ENCODE measurements at places on chromosomes 3 and 15. TPM values are rescaled to one million over a fixed set of nuclear protein-coding genes. Genes with fewer than 3 reads are reported as not detected.
A peak's percentile ranks its signal among the peaks of the same experiment; 100 is the strongest.

DNA sequence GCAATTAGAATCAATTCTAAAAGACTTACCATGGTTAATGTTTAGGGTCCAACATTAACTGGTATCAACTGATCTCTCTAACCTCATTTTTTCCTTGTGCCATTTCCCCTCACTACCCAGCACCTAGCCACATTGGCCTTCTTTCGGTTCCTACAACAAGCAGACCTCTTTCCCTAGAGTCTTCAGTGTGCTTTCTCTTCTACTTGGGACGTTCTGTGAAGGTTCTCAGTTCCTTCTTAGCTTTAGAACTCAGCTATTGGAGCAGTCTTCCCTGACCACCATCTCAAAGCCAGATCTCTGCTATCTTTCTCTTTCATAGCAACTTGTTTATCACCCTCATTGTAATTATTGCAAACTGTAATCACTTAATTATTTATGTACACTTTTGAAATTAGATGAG, 31.5 kb upstream of the MINDY4B start:
- no peak for DNase-seq

DNA sequence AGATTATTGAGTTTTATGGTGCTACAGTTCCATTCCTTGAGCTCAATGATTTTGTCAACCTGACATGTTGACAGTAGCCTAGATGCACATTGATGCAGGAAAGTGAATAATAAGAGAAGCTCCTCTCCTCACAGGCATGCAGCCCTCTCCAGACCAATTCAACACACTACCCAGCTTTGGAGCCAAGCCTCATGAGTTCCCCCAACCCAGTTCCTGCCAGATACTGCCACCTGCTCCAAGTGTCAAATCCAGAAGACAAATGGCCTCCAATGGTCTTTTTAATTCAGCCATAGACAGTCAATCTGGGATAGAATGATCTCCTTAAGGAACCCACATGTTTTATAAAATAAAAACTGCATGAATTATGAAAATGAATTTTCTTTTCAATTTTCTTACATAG, 83.7 kb upstream of the ARHGEF3 start:
- DNase-seq = no peak

- no peak for DNase-seq
Measured at GRCh38 chr3:11220230-11220629, 52.0 kb upstream of the ATG7 start.

- DNase-seq = no peak
Measured at GRCh38 chr15:95656595-95656994, 673.9 kb upstream of the NR2F2 start.

- no peak for DNase-seq
Measured at GRCh38 chr3:164302622-164303021, 775.7 kb downstream of the SI start.

DNA sequence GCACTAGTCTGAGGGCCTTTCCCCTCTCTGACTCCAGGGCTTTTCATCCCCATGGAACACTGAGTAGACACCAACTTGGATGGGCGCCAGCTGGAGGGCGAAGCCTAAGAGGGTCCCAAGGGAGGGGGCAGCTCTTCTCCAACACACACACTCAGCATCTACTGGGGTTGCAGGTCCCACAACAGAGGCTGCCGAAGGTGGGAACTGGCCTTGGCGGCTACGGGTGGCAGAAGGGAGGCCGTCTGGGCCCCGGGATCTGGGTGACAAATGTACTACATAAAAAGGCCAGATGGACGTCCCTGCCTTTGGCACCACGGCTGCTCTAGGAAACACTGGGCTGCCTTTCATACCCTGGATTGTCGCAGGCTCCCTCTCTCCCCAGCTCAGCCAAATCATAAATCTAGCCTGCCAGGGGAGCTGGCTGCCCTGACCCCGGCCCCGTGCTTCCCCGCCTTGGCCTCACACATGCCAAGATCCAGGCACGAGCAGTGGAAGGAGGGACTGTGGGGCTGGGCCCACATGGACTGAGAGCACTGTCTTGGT, 31.5 kb downstream of the SEMA5B start:
- DNase-seq = no peak

DNA sequence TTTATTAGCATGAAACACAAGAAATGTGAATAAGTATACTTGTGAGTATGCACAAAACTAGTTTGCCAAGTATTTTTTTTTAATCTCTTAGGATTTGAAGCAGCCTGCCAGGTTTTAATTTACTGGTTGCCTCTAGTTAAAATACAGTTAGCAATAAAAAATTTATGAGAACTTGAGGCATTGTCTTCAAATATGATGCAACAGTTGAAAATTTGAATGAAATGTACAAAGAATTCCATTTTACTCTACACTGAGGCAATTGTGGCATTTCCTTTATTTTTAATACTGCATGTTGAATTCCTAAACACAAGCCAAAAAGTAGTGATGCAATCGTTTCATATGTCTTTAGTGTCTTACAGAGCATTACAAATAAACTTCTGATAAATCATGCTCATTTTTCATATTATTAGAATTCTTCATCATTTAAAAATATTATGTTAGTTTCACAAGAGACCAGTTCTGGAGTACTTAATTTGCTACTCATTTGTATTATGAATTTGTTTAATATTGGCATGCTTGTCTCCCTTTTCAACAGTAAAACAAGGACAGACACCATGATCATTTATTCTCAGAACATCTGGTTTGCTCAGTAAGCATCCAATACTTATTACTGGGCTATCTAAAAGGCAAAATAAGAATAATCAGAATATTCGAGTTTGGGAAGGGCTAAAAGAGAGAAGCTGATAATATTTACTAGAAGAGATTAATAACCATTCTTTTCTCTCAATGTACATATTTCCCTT, 124.8 kb upstream of the PTX3 start:
- no peak for DNase-seq

Gene CAPN3
- 7.6 TPM for total RNA-seq

Gene UBA3
- 53.0 TPM for total RNA-seq

DNA sequence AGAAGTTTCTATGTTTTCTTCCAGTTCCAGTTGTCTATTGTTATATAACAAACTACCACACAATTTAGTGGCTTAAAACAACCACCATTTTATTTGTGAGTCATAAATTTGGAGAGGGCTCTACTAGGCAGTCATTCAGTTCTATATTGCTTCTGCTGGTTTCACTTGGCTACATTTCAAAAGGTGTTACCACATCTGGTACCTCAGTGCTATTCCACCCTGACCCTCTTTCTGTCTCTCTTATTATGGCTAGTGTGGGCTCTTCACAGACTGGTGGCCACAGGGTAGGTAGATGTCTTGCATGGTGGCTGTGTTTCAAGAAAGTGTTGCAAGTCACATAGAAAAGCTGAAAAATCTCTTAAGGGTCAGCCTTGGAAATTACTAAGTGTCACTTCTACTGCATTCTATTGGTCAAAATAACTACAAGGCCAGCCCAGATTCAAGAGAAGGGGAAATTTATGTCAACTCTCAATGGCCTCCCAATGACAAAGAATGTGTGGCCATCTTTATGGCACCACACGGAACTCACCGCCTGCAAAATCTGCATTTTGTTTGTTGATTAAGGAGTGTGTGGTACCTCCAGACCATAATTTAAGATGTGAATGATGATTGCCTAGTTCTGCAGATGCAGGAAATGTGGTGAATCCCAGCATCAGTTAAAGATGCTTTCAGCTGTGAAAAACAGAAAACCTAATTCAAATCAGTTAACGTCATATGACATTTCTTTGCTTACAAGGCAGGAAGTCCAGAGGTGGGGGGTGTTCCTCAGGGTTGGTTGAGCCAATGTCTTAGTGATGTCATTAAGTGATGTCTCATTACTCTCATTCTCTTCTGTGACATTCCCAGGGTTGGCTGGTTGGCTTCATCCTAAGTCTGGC, 105.8 kb upstream of the RASGRP1 start:
- no peak for DNase-seq

DNA sequence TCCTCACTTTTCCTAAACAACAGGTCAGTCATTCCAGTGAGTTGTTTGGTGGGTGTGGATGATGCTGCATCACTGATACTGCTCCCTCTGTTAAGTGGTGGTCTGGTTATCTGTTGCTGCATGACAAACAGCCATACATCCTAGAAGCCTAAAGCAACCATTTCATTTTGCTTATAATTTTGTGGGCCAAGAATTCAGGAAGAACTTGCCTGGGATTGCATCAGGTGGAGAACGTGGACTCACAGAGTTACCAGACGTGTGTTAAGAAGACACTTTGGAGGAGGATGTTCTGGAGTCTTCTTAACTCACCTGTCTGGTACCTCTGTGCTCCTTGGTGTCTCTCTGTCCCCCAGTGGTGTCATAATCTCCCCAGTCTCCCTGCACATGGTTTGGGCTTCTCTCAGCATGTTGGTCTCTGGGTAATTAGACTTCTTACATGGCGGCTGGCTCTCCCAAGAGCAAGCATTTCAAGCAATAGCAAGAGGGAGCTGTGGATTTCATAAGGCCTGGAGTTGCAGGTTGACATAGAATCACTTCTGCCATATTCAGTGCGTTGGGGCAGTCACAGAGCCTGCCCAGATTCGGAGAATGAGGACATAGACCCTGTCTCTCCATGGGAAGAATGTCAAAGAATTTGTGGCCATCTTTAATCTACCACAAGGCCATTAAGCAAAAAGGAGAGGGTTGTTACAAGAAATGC, 20.1 kb downstream of the USP3 start:
- DNase-seq = no peak

Gene NRROS
- 10.6 TPM for total RNA-seq

DNA sequence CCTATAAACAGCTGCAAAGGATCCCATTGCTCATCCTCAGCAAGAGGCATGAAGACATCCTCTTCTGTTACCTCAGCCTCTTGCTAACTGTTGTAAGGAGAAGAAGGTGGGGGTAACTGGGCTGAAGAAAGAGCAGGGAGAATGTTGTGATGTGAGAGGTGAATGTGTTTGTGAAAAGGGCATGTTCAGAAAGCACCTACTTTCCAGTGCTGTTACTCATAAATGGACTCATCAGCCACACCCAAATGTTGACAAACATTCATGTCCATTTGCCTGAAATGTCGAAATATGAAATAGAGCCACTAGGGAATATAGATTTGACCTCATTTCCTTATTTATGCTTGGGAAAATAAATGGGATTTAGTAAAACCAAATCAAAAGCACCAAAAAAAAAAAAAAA, 12.6 kb downstream of the SLC24A1 start:
- DNase-seq = no peak

DNA sequence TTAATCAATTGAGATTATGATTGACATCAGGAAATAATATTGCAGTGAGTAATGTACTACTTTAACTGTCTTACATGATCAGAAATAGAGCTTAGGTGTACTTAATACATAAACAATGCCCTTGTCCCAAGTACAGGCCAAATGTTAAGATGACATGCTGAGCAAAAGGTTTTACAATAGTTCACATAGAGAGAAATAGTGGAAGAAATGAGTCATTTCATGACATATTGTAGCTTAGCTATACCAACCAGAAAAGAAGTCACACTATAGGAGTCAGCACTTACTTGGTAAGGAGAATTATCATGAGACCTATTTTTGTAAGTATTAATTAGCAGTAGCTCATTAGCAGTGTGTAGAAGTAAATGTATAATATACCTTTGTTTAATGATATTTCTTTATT, 96.4 kb upstream of the NANOGP8 start:
- no peak for DNase-seq

Gene CFAP100
- total RNA-seq = not detected

DNA sequence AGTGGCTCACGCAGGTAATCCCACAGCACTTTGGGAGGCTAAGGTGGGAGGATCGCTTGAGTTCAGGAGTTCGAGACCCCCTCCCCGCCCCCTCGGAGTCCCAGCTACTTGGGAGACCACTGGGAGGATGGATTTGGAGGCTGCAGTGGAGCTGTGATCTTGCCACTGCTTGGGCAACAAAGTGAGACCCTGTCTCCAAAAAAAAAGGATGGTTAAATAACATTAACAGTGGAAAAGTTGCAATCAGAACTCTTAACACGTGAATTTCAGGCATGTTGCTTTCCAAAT, 1.4 kb upstream of the TMEM87A start:
- no peak for DNase-seq

Gene GOLGA6A
- not detected for total RNA-seq

DNA sequence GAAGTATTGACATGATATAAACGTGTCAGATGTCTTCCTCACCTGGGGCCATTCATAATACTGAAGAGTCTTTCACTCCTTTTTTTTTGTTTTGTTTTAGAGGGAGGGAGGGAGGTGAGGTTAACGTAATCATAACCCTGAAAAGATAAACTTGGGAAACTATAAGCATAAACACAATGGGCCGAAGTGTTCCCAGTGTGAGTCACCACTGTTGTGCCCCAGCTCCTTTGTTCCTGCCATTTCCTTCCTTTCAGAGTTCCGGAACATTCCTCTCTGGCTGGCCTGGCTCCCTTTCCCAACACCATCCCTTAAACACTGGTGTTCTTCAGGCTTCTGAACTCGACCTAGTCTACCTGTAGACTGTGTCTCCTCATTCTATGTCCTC, 18.6 kb downstream of the PLD1 start:
- no peak for DNase-seq

DNA sequence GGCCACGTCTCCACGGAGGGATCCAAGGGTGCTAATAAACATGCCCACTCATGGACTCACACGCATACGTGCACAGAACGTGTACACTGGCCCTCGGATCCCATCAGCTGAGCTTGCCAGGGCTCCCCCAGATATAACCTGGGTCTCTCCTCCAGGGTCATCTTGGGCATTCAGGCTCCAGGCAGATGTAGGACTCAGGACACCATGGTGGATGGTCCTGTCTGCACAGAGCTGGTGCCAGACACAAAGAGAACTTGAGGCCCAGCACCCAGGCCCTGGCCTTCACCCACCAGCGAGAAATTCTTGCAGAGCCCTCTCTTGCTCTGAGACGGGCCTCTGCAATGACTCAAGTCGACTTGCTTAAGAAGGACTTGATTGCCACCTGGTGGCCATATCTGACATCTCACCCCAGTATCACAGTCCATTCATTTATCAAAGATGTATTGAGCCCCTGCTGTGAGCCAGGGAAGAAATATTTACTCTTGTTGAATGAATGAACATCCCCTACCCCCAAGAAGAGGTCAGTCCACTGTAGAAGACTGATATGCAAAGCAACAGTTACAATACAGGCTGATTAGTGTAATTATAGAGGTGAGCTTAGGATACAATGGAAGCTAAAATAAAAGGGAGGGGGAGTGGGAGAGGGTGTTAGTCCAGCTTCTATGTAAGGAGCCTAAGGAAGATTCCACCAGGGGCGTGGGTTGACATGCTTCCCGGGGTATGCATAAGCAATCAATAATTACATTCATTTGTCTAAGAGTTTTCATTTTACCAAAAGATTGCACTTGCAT, 34.2 kb upstream of the VPS8 start:
- DNase-seq = peak; percentile 94

Gene HESX1
- total RNA-seq = 0.62 TPM
